SW 1271 (cell line): ENCODE measurements at places on chromosomes 12 and 14.

- DNase-seq: no peak
Observed at GRCh38 chr12:468671-469389, 9.1 kb downstream of the B4GALNT3 start.

DNA sequence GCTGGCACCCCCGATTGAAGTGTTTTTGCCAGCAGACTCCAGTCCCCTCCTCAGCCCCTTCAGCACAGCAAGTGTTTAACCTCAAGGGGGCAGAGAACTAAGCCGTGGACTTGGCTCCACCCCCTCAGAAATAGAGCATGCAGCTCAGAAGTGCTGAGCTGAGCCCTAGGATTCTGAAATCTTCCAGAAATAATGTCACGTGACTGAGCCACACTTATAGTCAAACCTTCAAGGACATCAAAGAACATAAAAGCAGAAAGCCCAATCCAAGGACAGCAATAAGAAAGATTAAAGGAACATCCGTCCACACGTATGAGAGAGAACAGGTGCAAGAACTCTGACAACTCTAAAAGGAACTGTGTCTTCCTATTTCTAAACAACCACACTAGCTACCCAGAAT lies 317.7 kb upstream of the LRFN5 start:
- DNase-seq: no peak

GRCh38 chr12:9701380-9702154 lies 31.3 kb downstream of the CLECL1 start:
- DNase-seq: no peak

GRCh38 chr12:108205864-108206263 lies 76.8 kb downstream of the WSCD2 start:
- DNase-seq: no peak

- no peak for DNase-seq
Observed at GRCh38 chr12:57479376-57480115, at the start of gene ARHGAP9. ARHGAP9 (minus strand) TSS chr12:57479866; CDS start chr12:57479406, 460 bp downstream.

DNA sequence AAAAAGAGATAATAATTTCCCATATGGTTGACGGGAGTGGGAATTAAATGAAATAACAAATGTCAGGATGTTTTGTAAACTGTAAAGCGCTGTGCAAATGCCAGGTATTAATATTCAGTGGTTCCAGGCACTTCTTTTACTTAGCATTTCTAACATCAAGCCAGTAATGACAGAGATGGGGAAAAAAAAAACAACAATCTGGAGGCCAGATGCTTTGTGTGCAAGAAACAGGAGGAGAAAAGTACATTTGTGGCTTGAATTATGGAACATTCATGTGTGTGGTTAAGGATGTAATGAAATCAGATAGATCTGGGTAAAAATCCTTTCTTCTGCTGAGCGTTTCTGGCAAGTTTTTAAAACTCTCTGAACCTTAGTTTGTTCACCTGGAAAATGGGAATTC lies 509.6 kb downstream of the FUT8 start:
- no peak for DNase-seq

- no peak for DNase-seq
Observed at GRCh38 chr12:64682572-64683277, 72.4 kb downstream of the RASSF3 start.

DNA sequence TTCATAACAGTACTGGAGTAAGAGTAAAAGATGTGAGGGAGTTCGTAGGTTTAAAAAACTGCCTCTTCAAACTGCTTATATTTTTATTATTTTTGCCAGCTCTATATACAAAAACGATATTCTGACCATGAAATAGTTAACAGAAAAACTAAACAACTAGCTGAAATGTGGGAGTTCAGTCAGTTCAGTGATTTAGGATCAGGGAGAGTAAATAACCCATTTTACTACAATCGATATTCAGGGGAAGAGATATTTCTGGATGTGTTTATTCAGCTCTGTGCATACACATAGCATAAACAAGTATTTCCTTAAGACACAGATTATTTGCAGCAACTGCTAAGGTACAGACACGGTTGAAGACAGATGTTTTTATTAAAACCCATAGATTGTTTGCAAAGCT lies 470.9 kb downstream of the TMTC2 start:
- no peak for DNase-seq

DNA sequence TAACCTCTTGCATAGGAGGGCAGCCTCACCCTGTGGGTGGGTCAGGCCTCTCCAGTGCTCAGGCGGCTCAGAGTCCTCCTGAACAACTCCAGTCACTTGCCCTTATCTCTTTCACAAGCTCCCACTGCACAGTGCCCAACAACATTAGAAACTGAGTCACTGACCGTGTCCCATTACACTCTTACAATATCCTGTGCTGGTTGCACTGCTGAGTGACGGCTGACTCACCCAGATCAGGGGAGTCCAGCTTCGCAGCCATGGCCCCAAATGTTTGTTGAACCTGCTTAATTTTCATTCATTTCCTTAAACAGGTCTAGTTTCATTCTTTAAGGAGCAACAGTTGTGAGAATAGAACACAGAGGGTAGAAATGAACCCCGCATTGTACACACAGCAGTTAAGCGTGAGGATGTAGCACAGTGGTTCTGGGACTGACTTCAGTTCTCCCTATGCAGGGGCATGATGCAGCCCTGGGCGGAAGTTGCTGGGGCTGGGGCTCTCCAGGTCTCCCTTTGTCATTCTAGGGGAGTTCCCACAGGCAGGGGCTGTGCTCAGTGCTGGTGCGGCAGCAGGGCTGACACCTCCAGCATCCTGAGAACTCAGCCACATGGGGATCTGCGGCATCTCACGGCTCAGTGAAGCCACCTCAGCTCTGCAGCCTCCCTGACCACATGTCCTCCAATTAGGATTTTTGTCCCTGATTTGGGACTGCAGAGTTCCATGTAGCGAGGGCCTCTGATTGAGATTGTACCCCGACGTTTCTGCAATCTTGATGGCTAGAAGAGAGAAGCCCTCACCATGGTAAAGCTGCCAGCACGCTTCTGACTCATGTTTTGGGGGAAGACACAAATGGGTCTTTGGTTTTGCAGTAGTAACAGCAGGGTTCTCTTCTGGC lies 16.1 kb downstream of the GPR68 start:
- no peak for DNase-seq
